Glutamatergic neuron (in vitro differentiated cells): ENCODE measurements at places on chromosomes 4 and X.

DNA sequence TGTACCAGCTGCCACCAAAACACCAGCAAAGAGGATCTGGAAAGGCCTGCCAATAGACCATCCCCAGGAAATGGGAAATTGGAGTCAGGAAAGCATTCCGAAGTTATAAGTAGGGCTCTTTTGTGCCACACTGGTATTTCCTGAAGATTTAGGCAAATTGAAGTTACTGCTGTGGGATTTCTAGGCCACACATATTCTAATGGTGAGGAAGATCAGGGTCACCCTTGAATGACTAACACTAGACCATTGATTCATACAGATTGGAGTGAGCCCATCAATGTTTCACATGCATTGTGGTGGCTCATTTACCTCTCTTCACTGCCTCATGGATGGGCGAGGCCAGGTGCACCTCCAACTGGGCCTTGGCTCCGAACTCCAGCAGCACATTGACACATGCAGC is 22.6 kb downstream of the ASB11 start:
- DNase-seq = no peak

DNA sequence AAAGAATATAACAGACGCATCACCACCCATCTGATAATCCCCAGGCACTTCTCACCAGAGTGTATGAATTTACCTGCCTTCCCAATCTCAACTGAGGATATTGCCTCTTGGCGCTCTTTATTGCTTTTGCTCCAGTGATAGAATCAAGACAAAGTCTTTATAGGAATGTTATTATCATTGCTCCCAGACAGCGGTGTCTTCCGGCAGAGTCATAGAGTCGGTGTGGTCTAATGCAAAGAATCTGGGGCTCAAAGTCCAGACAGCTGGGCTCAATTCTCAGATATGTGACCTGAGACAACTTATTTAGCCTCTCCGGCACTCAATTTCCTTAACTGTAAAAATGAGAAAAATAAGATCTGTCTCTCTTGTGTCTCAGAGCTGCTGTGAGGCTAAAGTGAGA is 106.1 kb upstream of the PAK3 start:
- no peak for DNase-seq

DNA sequence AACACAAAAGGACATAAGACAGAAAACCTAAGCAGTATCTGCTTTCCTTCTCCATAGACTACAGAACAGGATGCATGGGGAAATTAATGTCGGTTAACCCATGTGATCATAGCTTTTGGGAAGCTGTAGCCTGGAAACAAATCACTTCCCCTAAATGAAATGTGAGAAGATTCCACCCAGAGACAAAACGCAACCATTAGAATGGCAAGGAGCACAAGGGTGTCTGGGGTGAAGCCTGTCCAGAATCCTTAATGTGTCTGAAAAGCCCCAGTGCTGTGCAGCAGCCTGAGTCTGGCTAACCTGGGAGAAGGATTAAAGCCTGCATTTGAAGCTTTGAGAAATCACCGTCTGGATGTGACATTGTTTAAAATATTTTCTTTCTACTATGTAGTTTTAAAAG is 213.3 kb downstream of the ANKRD50 start:
- DNase-seq = no peak

- DNase-seq = no peak
Observed at GRCh38 chrX:72532366-72532765, 40.3 kb downstream of the HDAC8 start.

DNA sequence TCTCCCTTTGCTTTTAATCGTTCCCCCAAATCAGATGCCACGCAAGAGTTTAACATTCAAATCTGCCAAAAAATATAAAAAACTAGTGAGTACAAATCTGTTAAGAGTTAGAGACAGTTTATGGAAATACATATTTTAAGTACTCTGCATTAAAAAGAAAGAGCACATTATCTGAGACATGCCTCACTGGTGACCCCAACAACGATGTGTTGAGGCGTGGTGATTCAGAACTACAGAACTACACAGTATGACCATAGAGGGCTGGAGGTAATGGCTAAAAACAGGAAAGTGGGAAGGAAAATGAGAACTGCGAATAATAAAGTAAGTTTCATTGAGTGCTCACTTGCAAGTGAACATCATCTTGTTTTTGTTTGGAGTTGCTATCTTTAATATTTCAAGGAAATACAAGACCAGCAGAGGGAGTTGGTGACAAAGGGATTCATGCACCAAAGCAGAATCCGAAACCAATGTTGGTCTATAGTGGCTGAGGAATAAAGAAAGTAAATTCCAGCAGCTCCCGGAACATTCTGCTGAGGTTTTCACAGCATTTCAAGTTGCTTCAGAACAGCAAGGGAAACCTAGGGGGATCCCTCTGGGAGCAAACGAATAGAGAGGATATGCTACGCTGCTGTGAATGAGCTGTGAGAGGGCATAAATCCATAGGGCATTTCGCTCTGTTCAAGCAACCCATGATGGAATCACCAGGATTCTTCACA is 92.2 kb downstream of the DCHS2 start:
- DNase-seq = no peak

- DNase-seq = no peak
Observed at GRCh38 chr4:155954939-155955338, 1.3 kb upstream of the CTSO start.

GRCh38 chrX:71606536-71607216 is 11.6 kb downstream of the CXCR3 start:
- DNase-seq = no peak

- no peak for DNase-seq
Observed at GRCh38 chr4:13268165-13268564, 216.0 kb downstream of the RAB28 start.

DNA sequence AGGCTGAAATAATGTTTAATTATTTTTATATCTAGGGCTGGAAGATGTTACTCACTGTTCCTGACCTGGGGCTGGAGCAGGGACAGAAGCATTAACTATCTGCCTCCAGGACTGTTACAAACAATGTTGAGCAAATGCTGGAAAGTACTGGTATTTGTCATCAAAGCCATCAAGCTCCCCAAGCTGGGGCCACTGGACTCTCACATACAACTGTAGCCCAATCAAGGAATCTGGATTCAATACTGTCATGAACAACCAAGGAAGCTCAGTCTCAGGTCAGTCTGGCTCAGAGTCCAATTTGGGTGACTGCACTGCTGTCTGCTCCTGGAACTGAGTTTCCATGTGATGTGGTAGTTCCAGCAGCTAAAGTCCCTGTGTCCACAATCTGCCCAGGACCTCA is 50.4 kb downstream of the APOO start:
- no peak for DNase-seq

DNA sequence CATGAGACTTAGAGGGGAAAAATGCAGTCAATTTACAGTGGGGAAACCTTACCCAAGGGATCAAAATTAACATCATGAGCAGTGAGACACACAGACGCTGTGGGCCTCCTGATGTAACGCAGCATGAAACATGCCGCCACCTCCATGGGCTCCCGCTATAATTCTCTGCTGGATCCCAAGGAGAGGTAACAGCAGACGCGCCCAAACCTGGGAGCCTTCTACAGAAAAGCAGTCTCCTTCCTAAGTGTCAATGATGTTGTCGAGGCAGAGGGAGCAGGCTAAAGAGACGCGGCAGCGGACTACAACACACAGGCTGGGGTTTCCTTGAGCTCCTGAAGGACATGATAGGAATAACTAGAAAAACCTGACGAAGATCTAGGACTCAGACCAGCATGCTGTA is 142.3 kb downstream of the AFAP1 start:
- no peak for DNase-seq

DNA sequence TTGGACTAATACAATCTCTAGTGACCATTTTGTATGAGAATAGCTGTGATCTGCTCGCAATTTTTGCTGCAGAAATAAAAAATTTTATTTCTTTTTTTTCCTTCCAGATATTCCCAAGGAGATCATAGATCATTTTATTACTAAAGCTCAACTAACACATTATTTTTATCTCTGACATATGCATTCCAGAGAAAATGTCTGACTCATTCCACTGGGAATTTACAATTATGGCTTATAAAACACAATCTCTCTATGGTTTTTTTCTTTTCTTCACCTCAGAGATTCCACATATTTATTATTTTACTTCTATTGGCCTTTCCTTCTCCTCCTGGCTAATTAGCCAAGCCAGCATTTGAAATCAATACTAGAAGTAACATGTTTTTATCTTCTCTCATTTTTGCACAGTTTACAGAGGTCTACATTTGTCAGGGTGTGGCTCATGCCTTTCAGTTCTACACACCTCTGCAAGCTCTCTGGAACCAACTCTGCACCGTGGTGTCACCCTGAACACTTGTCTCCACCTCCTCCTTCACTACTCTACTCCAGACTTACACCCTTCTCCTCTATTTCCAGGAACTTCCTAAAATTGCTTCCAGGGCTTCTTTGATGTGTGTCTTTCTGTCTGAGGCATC is 59.8 kb upstream of the GPM6A start:
- DNase-seq = no peak

- DNase-seq = no peak
Observed at GRCh38 chr4:960636-961350, 12.6 kb downstream of the DGKQ start.

GRCh38 chr4:73868206-73869129 is 725 bp upstream of the CXCL1 start:
- DNase-seq = no peak

DNA sequence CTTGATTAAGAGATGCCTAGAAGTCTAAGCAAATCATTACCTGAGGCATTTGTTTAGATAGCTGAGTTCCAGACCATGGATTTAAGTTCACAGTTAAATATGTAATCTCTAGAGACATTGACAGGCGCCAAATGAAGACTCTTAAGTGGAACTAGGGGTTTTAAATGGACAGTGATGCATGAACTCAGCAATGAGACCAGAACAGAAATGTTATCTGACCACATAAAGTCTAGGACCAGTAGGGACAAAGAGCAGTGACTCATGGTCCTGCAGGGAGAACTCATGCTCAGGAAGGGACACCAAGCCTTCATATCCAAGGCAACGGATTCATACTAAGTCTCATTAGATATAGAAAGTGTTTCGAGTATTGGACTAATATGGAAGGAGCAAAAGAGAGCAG is 152.3 kb downstream of the PPARGC1A start:
- no peak for DNase-seq

DNA sequence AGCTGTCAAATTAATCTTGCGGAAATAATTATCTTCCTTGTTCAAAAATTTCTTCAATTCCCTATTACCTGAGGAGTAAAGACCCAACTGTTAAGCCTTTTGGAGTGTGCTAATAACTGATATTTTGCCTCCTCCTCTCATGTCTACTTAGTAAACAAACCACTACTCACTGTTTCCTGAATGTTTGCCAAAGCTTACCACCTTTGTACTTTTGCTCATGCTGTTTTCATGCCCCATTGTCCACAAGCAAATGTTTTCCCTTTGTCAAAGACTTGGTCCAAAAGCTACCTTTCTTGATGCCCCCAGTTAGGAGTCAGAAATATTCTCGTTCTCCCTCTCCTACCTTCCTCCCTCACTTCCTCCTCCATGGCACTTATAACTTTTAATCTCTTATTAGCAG is 226.1 kb downstream of the ENOX2 start:
- DNase-seq = no peak

DNA sequence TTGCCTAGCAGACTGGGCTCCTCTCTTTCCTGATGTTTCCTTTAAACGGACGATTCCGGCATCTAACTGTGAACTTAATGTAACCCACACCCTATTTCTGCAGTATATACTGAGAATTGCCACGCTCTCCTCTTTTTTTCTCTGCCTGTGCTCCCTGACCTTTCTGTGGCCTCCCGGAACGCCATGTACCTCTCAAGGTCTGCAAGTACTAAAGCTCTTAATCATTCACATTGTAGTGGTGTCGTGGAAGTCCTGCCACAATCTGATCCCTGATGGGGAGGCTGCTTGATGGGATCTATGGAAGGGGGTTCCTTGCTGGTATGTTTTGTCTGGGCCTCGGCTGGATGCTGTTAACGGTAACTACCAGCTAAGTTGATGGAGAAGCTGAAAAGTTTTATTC is 302.9 kb upstream of the EPHA5 start:
- DNase-seq = no peak

DNA sequence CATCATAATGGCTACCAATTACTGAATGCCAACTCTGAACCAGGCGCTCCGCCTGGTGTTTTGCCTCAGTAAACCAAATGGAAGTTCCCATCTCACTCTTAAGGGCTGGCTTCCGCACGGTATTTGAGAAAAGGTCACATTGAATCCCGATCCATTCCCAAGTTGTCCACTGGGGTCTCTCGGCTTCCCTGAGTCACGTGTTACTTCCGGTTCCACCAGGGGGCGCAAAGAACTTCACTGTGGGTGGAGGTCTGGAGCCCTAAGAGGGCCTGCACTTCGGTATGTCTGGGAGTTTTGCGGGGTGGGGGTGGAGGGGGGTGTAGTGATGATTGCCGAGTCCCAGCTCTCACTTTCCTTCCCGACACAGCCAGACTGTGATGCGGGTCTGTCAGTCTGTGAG is 13.4 kb upstream of the NHS start:
- peak; percentile 49 for DNase-seq

- no peak for DNase-seq
Observed at GRCh38 chr4:54657185-54657550, 589 bp upstream of the KIT start.

DNA sequence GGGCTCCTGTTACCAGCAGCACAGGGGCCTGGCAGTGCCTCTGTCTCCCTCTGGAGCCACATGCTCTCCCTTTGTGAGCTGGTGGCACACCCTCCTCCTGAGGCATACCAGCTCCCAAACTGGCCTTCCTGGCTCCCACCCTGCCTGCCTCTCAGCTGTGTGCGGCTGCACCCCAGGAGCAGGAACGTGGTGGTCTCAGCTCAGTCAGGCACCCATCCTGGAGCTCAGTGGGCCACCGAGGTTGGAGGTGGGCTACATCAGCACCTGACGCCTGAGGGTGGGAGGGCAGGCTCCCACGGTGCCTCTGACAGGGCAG is 85.9 kb upstream of the NKX1-1 start:
- no peak for DNase-seq

- no peak for DNase-seq
Observed at GRCh38 chr4:77734928-77735327, 84.2 kb downstream of the CNOT6L start.

GRCh38 chr4:130044788-130045531 is 949.0 kb downstream of the C4orf33 start:
- no peak for DNase-seq

DNA sequence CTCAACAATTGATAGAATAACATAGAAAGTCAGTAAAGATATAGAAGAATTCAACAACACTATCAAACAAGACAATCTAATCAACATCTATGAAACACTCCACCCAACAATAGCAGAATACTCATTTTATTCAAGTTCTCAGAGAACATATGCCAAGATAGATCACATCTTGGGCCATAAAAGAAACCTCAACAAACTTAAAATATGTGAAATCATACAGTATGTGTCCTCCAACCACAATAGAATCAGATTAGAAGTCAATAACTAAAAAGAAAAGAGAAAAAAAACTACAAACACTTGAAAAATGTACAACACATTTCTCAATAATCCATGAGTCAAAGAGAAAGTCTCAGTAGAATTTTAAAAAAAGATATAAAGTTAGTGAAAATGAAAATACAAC is 78.6 kb upstream of the LDB2 start:
- no peak for DNase-seq

GRCh38 chr4:87033902-87034301 is 99.1 kb downstream of the AFF1 start:
- no peak for DNase-seq

DNA sequence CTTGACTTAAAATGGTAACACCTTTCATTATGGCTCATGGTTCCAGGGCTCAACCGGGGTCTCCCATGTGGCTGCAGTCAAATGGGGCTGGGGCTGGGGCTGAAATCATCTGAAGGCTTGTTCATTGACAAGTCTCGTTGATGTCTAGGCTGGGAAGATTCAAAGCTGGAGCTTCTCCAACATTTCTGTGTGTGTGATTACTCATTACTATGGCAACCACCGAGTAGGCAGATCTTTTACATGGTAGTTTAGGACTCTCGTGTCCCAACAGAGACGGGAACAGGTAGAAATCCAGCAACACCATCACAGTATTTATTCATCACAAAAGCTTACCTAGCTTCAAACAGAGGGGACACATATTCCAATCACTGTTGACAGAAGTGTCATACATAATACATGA is 7.8 kb downstream of the YTHDC1 start:
- DNase-seq = no peak
